ENCODE measurements at places on chromosomes 3 and 15. TPM values are rescaled to one million over a fixed set of nuclear protein-coding genes. Genes with fewer than 3 reads are reported as not detected.

GRCh38 chr3:120203016-120203415, 82.0 kb downstream of the GPR156 start:
- DNase-seq: no peak

GRCh38 chr3:196661400-196661799, 21.9 kb downstream of the NRROS start:
- no peak for DNase-seq

- DNase-seq: no peak
Measured at GRCh38 chr3:42608581-42608980, 8.1 kb downstream of the NKTR start.

DNA sequence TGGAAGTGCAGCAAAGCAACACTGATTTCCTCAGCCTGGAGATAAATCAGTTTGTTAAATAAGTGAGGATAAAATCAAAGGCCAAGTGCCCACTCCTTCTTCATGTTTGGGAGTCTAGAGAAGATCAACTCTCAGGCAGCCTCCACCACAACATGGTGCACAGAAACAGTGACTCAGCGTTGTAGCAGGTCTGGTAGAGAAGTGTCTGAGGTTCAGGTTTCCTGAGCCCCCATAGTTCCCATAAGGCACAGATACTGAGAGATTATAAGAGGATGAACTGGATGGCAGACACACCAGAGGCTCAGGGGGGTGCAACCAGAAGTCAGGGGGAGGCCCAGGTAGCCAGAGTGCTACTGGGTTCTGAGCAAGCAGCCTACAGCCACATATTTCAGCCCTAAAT, 166.7 kb downstream of the FRMD5 start:
- no peak for DNase-seq

DNA sequence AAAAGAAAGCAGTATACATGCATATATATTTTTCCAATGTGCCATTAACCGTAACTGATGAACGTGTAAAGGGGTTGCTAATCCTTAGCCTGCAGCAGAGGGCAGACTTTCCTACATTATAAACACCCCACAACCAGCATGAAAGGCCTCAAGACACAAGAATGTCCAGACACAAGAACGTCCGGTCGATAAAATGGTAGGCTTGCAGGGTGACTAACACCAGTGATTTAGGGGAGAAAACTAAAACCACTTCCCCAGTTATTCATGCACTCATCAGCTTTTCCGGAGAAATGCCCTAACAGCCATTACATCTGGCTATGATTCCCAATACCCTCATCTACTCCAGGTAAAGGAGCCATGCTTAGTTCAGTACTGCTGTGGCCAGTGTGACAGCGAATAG, 57.4 kb downstream of the LRTM1 start:
- DNase-seq: no peak

- no peak for DNase-seq
Measured at GRCh38 chr15:72967397-72967796, 84.9 kb upstream of the NEO1 start.

DNA sequence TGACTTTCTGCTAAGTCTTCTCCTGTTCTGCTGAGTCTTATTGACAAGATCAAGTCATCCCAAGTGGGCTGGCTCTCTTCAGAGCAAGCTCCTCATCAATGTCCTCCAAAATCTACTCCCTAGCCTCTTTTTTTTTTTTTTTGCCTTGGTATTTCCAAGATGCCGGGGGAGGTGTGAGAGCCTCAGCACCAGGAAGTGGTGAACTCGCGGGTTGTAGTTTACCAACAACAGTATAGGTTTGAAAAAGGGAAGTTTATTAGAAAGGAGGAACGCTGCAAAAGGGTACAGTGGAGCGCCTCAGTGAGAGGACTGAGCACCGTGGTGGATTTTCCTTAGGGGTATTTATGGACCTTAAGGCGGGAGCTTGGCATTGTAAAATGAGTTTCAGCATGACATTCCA, 94.3 kb upstream of the SGO1 start:
- DNase-seq: no peak

GRCh38 chr15:41574158-41574557, 15.1 kb downstream of the TYRO3 start:
- no peak for DNase-seq

DNA sequence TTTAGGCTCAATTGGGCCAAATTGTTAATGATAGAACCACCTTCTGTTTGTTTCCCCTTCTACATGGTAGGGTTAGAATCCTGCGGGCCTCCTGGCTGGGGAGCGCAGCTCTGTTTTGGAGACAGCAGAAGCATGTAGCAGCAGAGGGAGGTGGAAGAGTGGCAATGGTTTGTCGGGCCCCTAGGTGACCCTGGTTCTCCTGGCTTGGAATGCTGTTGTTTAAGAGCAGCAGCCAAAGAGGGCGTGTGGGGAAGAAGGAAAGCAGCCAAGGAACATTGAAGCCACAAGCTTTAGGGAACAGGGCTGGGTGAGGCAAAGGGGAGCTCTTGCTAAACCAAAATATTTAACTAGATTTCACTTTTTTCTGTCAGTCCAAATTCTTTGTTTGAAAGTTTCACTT, 213.7 kb upstream of the NR2E3 start:
- DNase-seq: no peak

DNA sequence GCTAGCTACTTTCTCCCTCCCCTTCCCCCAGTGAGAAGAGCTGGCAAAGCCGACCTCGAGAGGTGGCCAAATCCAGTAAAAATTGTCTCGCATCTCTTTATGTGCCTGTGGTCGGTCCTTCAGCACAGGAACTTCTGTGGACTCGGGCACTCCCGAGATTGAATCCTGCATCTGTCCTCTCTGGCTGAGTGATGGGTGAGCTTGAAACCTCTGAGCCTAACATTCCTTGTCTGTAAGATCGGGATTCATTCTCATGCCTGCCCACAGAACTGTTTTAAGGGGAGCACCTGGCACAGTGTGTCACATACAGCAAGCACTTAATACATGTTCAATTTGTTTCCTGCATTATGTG, 11.3 kb downstream of the CX3CR1 start:
- DNase-seq: no peak

GRCh38 chr15:87567406-87568030, 689.0 kb downstream of the NTRK3 start:
- no peak for DNase-seq

GRCh38 chr15:84725001-84725491, 9.1 kb upstream of the SEC11A start:
- no peak for DNase-seq

DNA sequence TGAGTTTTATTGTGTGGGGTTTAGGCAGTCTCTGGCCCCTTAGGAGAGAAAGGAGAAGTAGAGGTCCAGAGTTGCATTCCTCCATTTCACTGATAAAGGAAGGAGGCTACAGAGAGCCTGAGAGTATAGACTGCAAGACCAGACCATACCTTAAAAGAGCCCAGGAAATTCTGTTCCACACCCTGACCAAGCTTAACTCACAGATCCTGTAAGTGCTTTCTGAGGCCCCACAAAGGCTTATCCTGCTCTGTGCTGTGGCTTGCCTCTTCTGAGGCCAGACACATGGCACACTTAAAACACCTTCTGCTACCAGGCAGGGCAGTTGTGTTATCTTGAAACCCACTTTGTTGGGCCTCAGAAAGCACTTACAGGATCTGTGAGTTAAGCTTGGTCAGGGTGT, 39.2 kb upstream of the LEKR1 start:
- no peak for DNase-seq

DNA sequence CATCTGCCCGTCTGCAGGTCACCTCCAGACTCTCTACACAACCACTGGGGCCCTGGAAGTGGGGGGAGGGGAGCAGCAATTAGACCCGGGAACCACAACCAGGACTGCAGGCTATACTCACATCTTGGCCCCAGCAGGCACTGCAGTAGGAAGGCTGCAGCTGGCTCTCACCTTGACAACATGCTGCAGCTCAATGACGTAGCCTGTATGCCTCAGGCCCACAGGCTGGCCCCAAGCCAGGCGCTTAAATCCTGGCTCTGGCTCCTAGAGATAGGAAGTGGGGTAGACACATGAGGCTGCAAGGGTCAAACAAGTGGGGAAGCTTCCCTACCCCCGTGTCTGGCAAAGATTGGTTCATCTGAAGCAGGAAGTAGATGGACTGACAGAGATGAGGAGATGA, 4.6 kb upstream of the QRICH1 start:
- no peak for DNase-seq

DNA sequence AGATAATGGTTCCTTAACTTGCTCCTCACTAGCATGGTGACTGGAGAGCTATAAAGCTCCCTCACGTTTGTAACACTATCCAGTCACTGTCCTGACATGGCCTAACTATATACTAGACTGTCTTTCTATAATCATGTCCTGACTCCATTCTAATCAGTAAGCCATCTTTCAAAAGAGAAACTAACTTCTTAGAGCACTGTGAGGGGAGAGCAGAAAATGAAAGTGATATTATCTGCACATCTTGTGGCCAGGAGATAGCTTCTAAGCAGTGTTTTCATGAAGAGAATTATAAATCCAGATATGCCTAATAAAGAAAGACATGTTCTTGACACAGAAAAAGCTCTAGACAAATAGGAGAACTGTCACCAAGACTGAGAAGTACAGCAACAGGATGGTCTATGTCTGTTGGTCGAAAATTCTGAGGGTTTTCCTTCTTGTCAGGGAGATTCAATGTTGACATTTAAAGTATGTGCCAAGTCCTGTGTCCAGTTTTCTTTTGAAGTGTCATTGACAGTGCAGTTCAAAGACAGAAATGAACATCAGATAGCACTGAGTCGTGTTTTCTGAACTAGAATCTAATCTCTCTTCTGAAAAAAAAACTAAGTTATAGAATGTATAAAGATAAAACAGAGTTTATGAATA, 230.6 kb upstream of the PEX5L start:
- DNase-seq: no peak

DNA sequence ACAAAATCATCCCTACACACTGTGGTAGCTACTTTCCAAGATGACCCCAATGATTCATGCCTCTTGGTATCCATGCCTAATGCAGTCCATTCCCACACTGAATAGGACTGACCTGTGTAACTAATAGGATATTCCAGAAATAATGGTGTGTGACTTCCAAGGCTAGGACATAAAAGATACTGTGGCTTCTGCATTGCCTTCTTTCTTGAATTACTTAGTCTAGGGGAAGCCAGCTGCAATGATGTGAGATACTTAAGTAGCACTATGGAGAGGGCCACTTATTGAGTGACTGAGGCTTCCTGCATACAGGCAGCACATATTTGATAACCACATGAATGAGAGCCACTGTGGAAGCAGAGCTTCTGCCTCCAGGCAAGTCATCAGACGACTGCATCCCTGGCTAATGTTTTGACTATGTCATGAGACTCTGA, 50.1 kb downstream of the NR1I2 start:
- no peak for DNase-seq

DNA sequence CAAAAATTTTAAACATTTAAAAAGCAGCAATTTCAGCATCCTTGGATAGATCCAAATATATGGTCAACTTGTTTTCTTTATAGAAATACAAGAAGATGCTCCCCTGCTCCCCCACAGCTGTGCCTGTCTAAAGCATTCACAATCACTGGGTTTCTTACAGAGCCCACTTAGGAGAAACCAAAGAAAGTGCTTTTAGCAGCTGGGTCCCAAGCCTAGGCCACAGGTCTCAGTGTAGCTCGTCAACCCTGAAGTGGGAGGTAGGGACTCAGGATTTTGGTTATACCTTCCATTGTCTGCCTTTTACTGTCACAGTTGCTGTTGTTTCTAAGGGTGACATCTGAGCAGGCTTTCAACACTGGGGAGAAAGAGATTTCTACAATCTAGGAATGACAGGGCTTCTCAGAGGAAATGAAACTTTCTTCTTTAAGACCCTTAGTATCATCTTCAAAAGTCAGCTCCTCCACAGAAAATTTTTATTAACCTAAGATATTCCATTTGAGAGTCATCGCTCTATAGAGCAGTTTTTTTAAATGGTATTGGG, 199.3 kb upstream of the CMC1 start:
- no peak for DNase-seq

- no peak for DNase-seq
Measured at GRCh38 chr3:38133557-38134405, 3.1 kb downstream of the ACAA1 start.

- DNase-seq: no peak
Measured at GRCh38 chr15:48722764-48723661, 77.5 kb upstream of the FBN1 start.

DNA sequence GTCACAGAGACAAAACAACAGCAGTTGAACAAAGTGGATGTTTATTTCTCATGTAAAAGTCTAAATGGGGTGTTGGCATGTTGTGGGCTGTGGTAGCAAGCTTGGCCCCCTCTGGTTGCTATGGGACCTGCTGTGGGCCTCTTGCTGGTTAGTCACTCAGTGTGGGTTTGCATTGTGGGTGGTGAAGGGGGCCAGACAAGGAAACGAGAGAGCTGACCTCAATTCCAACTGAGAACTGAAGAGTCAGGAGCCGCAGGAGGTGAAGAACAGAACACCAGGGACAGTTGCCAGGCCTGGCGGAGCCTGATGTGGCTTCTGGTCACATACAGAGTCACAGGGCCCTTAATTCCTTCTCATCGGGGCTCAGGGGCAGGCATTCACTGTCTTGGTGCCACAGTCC, 1.9 kb upstream of the ADPGK start:
- DNase-seq: peak; percentile 4

DNA sequence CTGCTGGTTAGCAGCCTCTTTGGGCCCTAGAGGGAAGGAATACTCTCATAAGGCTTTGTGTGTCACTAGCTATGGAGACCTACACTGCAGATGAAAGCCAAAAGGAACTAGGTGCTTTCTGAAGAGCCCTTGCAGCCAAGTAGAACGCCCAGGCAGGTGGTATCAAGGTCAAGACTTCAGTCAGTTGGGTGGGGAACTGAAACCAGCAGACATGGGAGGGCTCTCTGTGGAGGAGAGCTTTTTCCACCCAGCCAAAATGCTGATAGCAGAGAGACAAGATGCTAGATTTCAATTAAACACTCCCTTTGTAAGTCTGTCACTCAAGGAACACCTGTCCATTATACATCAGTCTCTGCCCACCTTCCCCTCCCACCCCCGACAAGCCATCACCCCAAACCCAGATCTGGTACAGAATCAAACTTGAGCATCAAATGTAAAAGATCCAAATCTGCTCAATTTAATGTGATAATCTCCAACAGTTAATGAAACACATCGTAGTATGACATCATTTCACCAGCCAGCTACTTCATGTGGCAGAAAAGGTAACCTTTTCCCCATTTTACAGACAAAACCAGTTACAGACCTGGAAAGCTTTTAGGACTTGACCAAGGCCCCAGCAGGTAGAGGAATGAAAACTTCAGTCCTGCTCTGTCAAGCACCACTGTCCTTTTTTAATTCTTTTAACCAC, 14.6 kb downstream of the MRPS25 start:
- DNase-seq: no peak

- DNase-seq: no peak
Measured at GRCh38 chr3:20104167-20104661, 64.0 kb downstream of the KAT2B start.

- DNase-seq: no peak
Measured at GRCh38 chr3:187504435-187504834, 136.2 kb downstream of the RTP4 start.

The ECE2 gene
- 2.2 TPM for total RNA-seq

The GNAT1 gene
- total RNA-seq: not detected

The CMTM6 gene
- 40.6 TPM for total RNA-seq

The UROC1 gene
- total RNA-seq: not detected

The IL17RC gene
- 4.5 TPM for total RNA-seq

The AADACL2 gene
- total RNA-seq: not detected

The CD96 gene
- total RNA-seq: not detected

The TMED3 gene
- total RNA-seq: 28.7 TPM

The PGBD4 gene
- total RNA-seq: 6.2 TPM

The RYR3 gene
- 15.4 TPM for total RNA-seq

All from occipital lobe (tissue), 3 donors.